Activated CD8-positive, alpha-beta memory T cell treated with anti-CD3 and anti-CD28 coated beads for 48 hours (primary cell): ENCODE measurements at places on chromosomes 2 and 18.

GRCh38 chr18:63138436-63139340 is 180.9 kb downstream of the BCL2 start:
- no peak for DNase-seq

GRCh38 chr2:106858810-106859209 is 27.2 kb downstream of the ST6GAL2 start:
- no peak for DNase-seq

DNA sequence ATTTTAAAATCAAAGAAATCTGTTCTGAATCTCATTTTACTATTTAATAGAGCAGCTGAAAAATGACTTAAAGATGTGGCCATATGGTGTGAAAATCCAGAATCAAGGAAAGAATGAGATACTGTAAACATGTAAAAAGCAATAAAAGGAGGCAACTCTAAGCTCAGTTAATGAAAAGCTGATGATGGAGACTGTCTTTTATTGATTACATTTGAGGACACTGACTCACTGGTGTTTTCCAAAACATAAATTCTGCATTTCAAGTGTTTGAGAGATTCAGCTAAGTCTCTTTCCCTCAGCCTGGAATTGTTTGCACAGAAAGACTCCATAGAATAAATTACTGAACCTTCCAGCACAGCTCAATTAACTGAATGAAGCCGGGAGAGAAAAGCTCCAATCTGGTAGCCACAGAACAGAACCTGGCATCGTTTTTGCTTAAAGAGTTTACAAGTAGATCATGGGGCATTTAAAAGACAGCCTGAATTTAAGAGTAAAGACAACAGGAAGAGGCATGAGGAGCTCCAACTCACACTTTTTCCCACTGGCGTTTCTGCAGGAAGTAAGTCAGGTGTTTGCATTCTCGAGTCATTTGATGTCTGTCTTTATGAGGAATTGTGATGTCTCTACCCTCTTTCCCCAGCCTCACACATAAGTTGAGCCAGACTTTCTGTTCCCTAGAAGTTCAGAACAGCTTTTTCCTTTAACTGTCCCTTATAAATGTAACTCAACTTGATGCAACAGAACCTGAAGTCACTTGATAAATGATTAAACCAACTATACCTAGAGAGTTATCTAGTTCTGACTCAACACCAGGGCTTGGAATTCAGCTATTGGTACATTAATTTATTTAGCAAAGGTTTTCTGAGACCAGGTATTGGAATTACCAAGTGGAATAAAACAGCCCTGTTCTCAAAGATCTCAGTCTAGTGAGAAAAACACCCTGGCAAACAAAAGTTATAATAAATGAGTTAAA is 53.3 kb downstream of the FTCDNL1 start:
- no peak for DNase-seq

GRCh38 chr18:35642802-35643201 is 61.3 kb downstream of the GALNT1 start:
- no peak for DNase-seq

GRCh38 chr18:79941473-79942119 is 9.9 kb downstream of the SLC66A2 start:
- DNase-seq, result no peak

- no peak for DNase-seq
Measured at GRCh38 chr2:230907361-230908091, 17.5 kb downstream of the GPR55 start.

- no peak for DNase-seq
Measured at GRCh38 chr2:113780472-113780871, 24.0 kb upstream of the SLC35F5 start.
